ENCODE measurements at places on chromosomes 11 and 22. TPM values are rescaled to one million over a fixed set of nuclear protein-coding genes. Genes with fewer than 3 reads are reported as not detected.

DNA sequence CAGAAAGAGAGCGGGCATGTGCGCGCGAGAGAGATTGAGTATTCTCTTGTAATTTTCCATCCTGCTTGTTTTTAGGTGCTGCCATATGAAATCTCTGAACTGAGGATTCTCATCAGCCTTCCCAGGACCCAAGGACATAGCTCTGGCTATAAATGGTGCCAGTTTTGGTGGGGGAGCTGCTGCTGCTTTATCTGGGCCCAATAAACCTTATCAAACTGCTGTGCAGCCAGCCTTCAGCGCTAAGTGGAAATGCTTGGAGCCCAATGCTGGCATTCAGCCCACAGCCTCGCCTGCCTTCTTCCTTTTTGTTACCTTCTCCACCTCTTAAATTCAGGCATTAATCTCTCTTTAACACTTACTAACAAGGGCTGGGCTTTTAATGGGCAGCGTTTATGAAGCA is 2.4 kb upstream of the ZBTB16 start:
- no peak for DNase-seq

ARHGAP8 gene
- 8.9 TPM for total RNA-seq

DNA sequence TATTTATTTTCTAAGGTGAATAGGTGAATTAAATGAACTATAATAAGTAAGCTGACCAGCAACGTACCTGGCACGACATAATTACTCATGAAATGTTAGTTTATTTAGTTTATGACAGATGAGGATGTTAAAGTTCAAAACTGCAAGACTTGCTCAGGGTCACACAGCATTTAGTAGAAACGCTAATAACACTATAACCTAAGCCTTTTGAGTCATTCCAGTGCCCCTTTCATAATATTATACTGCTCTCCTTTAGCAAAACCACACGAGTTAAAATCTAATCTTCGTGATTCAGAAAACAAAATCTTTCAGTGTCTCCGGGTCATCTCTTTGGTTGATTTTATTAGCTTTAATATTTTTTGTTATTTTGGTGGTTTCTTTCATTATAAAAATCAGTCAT is 39.6 kb downstream of the BTBD10 start:
- DNase-seq, result no peak

GRCh38 chr22:42062506-42063170 is 8.0 kb downstream of the NAGA start:
- no peak for DNase-seq

GRCh38 chr22:48248901-48249455 is 1486.5 kb downstream of the TBC1D22A start:
- no peak for DNase-seq

GRCh38 chr11:71140206-71140919 is 112.0 kb downstream of the SHANK2 start:
- DNase-seq, result no peak

Data from neural progenitor cell (in vitro differentiated cells).